Stimulated activated CD8-positive, alpha-beta memory T cell treated with anti-CD3 and anti-CD28 coated beads, Interleukin-15, amount 100 ng/mL, for 24 hours (primary cell): ENCODE measurements at places on chromosomes 5 and 9.

DNA sequence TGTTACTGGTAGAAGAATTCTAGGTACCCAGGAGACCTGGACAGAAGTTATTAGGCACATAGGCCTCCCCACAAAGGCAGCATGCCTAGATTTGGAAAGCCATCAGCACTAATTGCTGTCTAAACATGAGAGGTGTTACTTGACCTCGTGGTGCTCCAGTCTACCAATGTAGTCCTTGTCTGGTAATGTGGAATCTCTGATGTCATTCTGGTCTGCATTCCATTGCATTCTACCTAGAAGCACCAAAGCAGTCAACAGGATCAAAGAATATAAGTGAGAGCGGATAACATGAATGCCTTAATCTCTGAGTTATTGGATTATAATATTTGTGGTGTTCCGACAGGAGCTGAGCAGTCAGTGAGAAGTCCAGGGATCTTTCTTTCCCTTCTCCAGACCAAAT, 175.2 kb downstream of the PSAT1 start:
- no peak for DNase-seq

DNA sequence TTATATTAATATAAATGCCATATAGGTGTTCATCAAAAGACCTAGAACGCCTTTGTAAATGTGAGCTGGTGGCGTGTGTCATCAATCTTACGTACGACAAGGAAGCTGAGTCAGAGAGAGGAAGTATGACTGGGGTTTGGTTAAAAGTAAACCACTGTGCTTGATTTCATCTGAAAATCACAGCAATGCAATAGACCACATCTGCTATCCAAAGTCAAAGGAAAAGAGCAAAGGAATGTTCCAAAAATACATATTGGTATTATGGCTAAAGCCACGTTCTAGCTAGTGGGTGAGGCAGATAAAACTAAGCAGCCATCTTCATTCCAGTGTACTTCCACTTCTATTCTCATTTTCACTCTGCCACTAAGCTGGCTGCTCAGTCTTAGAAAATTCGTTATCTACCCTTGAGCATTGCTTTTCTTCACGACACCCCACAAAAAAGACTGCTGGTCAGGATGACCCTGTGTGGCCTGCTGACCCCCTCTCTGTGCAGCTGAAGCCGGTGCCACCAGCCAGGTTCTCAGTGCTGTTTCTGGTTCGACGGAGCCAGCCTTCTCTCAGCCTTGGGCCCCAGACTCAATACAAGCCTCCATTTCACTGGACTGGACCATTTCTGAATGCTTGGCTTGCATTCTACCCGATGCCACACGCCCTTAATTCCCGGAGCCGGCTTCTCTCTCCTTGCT, 23.8 kb downstream of the SHC3 start:
- no peak for DNase-seq

DNA sequence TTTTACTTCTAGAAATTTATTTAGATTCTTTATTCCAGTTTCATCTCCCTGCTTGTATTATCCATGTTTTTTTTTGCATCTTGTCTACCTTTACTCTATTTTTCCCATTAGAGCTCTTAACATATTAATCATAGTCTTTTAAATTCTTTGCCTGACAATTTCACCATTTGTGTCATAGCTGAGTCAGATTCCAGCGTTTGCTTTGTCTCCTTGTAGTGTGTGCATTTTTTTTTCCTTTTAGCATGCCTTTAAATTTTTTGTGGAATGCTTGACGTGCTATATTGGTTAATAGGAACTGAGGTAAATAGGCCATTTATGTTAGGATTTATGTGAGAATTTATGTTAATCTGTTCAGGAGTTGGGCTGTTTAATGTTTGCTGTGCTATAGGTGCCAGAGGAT, 41.8 kb upstream of the NFIL3 start:
- no peak for DNase-seq

GRCh38 chr5:88884608-88884877, 1.6 kb upstream of the MEF2C start:
- DNase-seq = no peak

- no peak for DNase-seq
Observed at GRCh38 chr5:66898241-66898995, 298.2 kb downstream of the CD180 start.

GRCh38 chr5:9423571-9423970, 122.3 kb downstream of the SEMA5A start:
- DNase-seq = no peak

DNA sequence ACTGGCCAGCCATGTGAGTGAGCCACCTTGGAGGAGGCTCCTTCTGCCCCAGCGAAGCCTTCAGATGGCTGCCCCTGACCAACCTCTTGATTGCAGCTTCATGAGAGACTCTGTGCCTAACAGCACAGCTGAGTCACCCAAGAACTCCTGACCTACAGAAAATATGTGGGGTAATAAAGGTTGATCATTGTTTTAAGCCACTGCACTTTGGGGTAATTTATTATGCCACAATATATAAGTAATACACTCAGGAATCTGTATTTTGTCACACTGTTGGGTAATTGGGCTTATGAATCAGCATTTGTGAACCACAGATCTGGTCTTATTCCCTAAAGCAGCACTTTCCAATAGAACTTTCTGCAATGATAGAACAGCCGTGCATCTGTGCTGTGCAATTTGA, 24.4 kb upstream of the VDAC1 start:
- DNase-seq = no peak

DNA sequence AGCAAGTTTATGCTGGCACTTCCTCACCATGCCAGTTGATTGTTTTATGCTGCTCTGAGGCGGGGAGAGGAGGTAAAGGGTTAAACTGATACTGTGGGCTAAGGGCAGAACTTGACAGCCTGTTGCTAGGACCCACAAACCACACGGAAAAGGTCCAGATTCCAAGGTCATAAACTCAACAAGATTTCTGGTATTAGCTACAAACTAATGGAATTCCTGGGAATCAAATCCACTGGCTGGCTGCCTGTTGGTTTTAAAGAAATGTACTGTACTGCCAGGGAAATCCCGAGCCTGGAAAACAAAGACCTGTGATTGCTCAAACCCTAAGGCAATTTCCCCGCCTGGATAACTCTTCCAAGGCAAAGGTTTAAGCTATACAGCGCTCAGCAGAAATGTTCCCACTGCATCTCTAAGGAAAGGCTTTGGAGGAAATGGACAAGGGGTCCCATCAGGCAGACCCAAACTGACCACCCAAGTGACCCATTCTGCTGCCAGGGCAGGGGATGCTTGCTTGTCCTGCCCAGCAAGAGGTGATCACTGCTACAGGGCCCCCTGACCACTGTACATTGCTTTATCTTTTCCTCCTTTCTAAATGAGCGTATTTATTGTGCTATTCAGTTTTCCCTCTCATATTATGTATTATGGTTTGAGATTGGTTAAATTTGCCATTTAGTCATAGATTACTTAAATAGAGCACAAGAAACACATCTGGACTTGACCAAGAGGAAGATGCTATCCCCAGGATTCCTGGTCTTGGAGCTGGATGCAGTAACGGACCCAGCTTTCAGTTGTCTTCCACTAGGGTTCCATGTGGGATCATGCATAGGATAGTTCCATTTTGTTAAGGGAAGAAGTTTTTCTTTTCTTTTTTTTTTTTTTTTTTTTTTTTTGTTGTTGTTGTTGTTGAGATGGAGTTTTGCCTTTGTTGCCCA, 124.3 kb downstream of the SUSD1 start:
- no peak for DNase-seq

DNA sequence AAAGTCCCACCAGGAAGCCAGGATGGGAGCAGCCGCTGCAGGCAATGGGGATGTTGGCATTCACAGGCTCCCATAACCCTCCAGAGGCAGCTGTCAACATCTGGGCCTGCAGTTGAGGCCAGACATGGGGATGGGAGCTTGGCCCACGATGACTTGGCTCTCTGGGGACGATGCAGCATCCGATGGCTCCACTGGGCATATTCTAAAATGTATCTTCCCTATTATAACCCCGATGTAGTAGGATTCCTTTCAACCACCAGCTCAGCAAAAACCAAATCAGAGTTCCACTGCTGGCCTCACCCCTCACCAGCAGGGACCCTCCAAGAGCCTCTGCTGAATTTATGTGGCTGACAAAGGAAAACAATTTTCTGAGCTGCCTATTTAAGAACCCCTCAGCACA, 7.1 kb downstream of the SPRY4 start:
- DNase-seq = no peak
